ENCODE measurements at places on chromosomes 13 and 19.
A peak's percentile ranks its signal among the peaks of the same experiment; 100 is the strongest.

DNA sequence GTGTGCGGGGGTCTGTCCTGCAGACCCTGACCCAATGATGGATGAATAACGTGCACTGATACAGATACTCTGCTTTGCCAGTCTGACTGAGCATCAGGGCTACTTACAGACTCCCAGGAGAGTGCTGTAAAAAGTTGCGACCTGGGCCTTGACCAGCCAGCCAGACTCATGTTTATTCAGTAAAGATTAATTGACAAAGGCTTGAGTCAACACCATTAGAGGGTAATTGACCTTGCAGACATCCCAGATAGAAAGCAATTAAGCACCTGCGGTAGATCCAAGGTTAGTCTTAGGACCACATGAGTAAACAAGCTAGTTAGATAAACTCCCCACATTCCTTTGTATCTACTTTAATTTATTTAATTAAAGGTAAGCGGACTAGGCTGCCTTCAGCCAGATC lies 10.4 kb downstream of the NUDT19 start:
- DNase-seq: no peak

- DNase-seq: peak; percentile 86
Measured at GRCh38 chr19:29942404-29943261, 594 bp downstream of the URI1 start.

- no peak for DNase-seq
Measured at GRCh38 chr13:86377451-86377850, 578.2 kb upstream of the SLITRK6 start.

DNA sequence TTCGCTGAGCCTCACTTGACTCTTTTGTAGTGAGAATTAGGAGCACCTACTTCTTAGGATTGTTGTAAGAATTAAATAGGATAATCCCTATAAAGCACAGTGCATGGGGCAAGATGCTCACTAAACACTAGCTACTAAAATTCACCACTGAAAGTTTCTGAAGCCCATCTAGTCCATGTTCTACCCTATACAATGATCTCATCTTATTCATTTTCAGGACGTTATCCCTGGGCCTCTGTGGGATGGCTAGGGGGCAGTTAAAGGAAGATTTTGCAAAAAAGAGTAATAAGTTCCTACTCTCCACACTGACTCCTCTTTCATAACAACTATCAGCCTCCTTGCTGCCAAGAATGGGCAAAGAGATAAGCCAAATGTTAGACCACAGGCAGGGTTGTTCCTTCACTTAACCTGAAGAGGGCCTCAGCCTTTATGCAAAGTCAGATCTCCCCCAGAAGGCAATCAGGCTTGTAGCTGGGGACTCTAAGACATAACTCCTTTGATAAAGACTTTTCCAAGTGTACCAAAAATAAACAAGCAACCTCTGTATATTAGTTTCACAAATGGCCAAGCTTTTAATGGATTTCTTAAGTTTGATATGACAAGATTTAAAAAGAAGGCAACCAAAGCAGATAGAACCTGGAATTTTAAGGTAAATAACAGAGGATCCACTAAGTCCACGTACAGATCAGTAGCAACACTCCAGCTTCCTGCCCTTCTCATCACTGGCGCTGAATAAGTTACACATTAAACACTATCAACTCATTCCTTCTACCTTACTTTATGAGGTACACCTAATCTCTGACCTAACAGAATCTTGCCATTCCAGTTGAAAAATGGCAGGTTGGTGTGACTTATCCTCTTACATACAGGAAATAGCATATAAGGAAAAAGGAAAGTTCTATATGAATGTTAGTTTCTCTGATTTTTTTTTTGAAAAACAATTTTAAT lies 44.4 kb downstream of the ELF1 start:
- DNase-seq: peak; percentile 47

DNA sequence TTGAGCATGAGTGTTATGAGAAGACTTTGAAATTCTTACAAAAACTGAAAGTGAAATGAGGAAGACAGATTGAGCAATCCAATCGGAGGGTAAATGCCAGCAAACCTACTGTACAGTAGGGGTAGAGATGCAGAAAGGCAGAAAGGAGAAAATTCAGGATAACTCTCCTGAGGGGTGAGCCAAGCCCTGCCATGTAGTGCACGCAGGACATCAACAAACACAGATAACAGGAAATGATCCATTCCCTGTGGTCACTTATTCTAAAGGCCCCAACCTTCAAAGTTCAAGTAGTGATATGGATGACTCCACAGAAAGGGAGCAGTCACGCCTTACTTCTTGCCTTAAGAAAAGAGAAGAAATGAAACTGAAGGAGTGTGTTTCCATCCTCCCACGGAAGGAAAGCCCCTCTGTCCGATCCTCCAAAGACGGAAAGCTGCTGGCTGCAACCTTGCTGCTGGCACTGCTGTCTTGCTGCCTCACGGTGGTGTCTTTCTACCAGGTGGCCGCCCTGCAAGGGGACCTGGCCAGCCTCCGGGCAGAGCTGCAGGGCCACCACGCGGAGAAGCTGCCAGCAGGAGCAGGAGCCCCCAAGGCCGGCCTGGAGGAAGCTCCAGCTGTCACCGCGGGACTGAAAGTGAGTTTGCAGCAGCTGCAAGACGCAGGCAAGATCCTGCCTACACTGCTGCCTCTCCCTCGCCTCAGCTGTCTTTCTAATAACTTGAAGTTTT lies at the start of gene TNFSF13B:
Gene TNFSF13B, plus strand, starts transcription at position 118 of the 728 bp plus-strand sequence. Its CDS starts 178 bp downstream, at position 296.
- DNase-seq: peak; percentile 75

GRCh38 chr13:30567072-30567471 lies 50.6 kb upstream of the USPL1 start:
- DNase-seq: no peak

DNA sequence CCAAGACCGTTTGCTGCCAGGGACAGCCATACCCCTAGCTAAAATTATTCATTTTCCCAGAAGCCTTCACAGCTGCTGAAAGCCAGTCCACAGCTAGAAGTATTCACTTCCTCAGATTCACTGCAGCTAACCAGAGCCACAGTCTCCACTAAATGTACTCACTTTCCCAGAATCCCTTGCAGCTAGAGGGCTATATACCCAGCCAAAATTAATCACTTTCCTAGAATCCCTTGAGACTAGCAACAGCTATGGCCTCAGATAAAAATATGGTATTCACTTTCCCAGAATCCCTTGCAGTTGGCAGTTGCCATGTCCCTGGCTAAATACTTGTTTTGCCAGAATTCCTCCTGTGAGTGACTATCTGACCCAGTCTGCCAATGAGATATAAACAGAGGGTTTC lies 13.8 kb upstream of the MEIS3 start:
- peak; percentile 40 for DNase-seq

GRCh38 chr13:112132142-112132541 lies 65.2 kb downstream of the SOX1 start:
- DNase-seq: no peak
